ENCODE measurements at places on chromosomes 6 and 20.

- no peak for DNase-seq
Measured at GRCh38 chr6:153959276-153959675, 79.8 kb upstream of the OPRM1 start.

DNA sequence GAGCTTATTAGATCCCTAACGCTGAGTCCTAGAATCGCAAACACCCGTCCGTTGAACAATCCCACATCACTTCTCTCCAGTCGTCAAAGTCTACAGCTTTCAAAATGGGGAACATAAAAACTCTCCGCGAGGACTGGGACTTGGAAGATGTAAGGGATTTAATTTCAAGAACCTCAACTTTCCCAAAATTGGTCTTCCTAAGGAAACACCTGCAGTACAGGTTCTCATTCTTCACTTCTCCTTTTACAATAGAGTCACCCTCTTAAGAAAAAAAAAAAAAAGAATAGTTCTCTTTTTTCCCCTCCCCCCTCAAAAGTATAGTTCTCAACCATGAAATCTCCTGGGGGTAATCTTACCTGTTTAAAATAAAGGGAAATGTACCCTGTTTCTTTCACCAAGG is 6.6 kb upstream of the ZBTB22 start:
- no peak for DNase-seq

DNA sequence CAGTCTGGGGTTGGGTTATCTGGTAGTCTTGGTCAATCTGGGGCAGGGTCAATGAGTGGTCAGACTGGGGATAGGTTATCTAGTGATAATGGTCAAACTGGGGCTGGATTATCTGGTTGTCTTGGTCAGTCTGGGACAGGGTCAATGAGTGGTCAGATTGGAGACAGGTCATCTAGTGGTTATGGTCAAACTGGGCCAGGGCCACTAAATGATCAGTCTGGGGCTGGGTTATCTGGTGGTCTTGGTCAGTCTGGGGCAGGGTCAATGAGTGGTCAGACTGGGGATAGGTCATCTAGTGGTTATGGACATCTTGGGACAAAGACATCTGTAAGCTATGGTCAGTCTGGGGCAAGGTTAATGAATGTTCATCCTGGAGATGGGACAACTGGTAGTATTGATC is 28.5 kb upstream of the BPIFA2 start:
- DNase-seq: no peak

DNA sequence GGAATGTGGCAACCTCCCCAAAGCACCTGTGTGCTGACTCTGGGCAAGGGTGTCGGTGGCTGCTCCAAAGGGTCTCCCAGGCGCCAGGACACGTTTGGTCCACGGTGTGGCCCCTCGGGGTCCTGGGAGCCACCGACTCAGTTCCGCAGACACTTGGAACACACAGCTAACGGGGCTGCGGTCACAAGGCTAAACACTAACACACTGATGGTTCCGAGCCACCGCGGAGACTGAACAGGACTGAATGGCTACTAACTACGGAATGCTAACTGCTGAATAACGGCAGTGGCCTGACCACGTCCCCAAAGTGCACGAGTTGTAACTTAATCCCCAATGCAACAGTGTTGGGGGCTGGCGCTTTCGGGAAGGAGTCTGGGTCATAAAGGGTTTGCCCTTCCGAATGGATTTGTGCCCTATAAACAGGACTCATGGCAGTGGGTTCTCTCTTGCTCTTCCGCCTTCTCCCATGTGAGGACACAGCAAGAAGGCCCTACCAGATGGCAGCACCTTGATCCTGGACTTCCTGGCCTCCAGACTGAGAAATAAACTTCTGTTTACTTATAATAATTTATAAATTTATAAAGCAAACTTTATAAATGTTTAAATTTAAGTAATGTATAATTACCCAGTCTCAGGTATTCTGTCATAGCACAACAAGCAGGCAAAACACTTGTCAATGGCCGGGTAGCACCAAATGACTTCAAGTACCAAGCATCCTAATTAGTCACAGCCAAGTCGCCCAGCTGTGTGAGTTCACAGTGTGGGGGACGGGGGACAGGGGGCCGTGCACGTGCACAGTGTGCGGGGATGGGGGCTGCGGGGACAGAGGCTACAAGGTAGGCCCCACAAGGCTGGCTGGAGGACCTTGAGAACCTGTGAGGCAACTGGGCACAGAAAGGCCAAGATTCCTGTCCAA is 2.3 kb upstream of the EEF1A2 start:
- no peak for DNase-seq

DNA sequence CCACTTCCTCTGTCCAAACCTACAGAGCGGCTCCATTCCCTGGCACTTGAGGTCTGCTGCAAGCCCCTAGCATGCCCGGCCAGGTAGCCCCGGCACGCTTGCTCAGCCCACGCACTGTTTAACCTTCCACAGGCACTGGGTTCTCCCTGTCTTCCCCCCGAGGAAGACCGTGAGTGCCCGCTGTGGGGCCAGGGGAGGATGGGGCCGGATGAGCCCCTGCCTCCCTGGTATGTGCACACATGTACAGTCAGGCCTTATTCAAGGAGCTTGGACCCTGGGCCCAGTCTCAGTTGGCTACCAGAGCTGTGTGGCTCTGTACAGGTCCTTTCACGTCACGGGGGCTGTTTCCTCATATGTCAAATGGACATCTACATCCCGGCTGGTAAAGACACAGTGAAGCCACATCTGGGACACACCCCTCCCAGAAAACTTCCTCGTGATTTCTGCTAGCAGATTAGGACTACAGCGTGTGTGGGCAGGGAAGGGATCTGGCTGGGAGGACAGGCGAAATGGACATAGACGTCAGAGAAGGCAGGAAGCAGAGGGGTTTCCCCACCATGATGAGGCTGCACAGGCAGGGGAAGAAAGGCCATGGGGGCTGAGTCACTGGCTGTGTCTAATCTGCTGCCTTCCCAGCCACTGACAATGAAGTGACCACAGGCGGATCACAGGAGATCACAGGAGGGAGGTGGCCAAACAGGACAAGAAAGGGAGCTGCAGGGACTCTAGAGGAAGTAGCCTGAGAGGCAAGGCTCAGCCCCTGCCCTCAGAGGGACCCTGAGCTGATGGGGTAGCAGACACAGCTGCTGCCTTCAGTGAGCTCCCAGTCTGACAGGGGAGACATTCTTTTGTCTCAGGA is 62.9 kb downstream of the MRPL14 start:
- DNase-seq: peak; percentile 33

DNA sequence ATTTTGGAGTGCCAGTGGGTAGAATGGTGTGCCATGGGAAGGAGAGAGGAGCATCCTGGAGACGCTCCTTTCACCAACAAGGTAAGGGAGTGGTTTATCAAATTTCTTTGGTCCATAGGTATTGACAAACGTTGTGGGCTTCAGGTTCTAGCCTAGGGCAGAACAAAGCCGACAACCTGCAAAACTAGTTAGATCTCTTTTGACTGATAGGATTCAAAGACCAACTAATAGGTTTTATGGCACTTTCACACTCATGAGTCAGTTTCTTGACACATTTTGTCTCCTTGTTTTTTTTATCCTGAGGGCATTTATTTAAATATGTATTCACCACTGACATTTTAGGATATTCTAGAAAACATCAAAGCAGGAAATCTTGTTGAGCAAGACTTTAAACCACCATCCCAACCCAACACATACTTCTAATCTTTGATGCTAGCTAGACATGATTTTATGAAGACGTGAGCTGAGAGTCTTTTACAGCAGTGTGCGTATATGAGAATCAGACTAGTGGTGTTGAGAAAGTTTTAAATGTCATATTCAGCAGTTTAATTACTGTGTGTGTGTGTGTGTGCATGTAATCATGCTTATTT is 370.4 kb upstream of the HSF2 start:
- no peak for DNase-seq

GRCh38 chr20:51096582-51097267 is 73.8 kb upstream of the KCNG1 start:
- DNase-seq: no peak

DNA sequence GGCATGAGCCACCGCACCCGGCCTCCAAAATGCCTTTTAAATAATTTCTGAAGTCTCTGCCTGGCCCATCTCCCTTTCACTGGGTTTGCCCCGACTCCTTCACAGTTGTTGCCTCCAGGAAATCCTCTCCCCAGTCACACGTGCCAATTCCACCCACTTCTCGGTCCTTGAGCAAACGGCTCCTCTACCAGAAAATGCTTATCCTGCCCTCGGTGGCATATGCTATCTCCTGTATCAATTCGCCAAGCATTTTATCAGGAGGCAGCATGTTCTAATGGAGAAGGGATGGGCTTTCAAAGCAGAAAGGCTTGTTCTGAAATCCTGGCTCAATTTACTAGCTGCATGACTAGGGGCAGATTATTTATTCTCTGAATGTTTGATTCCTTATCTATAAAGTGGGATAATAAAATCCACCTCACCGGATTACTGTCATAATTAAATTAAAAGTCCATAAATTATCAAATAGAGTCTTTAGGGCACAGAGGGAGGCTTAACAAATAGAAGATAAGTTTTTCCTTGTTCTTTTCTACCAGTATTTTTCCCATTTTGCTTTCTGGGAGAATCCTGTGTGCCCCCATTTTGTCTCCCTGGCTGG is 66.3 kb downstream of the PPP1R3G start:
- no peak for DNase-seq

DNA sequence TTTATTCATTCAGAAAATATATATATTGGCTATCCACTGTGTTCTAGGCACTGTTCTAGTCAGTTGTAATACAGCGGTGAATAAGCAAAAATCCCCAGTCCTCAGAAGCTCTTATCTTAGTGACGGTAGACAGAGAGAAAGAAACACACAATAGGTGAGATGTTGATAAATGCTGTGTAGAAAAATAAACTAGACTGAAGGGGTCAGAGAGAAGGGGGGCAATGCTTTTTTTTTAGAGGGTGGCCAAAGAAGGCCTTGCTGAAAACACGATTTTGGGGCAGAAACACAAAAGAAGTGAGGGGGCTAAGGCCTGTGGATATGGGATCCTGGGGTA is 68.0 kb upstream of the MBOAT1 start:
- no peak for DNase-seq

- DNase-seq: no peak
Measured at GRCh38 chr6:2478200-2478599, 232.8 kb upstream of the GMDS start.

GRCh38 chr6:15426901-15427300 is 181.0 kb downstream of the JARID2 start:
- DNase-seq: no peak

DNA sequence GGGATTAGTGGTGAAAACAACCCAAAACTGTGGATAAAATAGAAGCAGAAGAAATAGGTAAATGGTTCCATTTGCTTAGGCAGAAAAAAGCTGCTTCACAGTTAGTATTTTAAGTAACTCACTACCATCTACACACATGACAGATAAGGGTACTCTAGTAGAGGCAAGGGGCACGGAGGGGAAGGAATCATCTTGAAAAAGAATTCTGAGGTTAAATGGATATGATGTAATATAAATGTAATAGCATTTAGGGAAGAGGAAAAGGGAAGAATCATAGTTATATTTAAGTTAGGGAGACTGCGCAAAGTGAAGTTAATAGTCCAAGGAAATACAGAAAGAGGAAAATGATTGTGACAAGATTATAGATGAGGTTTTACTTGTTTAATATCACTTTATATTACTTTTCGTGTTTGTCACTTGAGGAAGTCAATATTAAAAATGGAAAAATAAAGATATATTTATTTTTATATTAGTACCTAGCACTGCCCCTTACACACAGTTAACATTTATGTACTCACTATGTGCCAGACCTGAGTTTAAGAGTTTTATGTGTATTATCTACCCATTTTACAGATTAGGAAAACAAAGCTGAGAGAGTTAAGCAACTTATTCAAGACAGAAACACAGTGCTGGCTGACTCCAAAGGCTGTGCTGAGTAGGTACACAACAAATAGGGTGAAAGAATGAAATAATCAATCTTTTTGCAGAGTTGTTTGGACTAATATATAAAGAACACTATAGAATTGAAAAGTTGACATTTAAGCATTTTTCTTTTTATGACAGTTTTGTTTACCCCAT is 128.1 kb downstream of the REV3L start:
- DNase-seq: no peak

DNA sequence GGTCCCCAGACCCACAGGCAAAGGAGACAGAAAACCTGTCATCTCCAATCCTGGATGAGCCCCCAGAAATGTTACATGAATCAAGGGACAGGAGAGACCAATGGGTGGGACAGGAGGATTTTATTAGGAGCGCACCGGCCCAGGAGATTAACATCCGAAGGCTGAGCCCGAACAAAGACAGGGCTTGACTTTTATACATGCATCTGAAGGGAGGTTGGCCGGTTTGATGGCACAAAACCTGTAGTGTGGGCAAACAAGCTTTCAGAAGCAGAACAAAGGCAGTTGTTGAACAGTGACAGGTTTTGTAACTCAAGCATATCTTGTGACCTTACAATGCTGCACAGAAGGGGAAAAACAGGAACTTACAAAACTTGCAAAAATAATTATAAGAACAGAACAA is 83.9 kb upstream of the GPR6 start:
- no peak for DNase-seq

DNA sequence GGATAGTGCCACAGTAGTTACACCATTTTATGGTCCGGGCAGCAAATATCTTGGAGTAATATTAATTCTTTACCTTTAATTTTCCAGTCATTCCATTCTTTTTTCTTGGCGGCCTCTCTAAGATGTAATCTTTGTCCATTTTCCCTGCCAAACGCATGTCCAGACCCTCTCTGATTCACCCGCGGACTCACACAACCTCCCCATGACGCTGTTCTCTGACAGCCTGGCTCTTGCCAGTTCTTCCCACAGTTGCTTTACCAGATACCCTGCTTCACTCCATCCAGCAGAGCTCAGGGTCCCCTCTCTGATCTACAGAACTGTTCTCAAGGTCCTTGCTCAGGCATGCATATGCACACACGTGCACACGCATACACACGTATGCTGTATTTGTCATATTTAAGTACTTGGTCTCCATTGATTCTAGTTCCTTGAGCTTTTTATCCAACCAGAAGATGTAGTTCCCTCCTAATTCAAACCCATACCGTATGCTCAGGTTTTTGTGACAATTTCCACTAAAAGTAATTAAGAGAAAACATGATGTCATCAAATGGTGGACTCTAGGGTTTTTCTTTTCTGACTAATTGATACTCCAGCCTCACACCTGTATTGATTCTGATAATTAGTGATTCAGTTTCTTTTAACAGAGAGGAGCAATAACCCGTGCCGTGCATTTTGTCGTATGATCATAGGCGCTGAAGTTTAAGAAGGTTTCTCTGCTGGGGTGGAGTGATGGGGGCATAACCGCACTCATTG is 10.0 kb downstream of the BPHL start:
- peak; percentile 36 for DNase-seq

GRCh38 chr6:98843271-98844243 is 9.2 kb downstream of the POU3F2 start:
- DNase-seq: no peak

GRCh38 chr6:4362326-4362725 is 227.0 kb upstream of the ECI2 start:
- DNase-seq: no peak

All from body of pancreas (tissue), 4 donors.